Activated T-cell treated with anti-CD3 and anti-CD28 coated beads for 24 hours (primary cell): ENCODE measurements at places on chromosomes 3 and 15.

DNA sequence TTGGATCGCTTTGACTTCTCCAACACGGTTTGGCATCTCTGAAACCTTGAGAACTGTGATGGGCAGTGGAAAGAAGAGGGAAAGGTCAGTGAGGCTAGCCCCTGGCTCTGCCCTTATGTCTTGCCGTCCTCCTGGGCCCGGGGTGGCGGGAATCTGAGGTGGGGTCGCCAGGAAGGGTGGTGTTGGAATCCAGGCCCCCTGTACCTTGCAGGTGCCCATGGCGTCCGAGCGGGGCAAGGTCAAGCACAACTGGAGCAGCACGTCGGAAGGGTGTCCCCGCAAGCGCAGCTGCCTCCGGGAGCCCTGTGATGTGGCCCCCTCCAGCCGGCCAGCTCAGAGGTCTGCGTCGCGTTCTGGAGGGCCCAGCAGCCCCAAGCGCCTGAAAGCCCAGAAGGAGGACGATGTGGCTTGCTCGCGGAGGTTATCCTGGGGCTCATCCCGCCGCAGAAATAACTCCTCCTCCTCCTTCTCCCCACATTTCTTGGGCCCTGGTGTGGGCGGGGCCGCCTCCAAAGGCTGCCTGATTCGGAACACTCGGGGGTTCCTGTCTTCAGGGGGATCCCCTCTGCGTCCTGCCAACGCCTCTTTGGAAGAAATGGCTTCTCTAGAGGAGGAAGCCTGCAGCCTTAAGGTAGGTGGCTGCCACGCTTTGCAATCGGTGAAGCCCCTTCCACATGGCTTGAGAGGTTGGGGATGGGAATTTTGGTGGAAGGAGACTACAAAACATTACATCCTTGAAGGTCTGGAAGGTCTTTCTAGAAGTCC, 907 bp downstream of the TATDN2 start:
- peak; percentile 54 for DNase-seq

GRCh38 chr15:78830514-78831228, 19.4 kb upstream of the ADAMTS7 start:
- no peak for DNase-seq

DNA sequence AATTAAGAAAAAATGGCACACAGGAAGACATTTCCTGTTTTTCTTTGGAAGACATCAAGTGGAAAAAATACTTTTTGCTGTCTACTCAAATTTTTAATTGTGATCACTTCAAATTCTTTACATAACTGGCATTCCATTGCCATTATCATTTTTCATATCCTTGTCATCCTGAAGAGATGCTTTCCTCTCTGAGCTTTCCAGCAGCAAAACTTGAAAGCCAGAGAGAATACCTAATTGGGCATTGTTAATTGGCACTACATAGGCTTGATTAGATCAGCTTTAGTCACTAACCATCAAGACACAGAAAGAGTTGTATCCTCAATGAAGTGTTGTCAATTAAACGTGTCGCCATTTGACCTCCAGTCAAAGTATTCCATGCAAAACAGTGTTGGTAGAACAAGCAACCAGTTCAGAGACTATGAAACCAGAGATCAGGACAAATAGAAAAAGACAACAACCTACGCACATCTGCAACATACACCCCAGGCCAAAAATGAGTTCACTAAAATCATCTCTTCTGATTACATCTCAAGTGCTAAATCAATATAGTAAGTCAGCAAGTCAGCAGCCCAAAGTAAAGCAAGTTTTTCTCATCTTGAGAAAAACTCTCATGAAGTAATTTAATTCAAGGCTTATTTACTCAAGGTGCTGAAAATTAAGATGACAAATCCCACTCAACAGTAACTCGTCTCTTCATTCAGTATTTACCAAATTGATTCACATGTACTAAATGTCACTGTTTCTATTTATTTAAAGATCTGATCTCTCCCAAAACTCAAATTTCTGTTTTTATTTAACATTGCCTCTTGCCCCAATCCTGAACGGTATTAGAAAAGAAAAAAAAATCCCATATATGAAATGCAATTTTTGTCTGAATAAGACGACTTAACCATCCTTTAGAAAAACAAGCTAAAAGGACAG, 123.0 kb downstream of the SUCLG2 start:
- no peak for DNase-seq

DNA sequence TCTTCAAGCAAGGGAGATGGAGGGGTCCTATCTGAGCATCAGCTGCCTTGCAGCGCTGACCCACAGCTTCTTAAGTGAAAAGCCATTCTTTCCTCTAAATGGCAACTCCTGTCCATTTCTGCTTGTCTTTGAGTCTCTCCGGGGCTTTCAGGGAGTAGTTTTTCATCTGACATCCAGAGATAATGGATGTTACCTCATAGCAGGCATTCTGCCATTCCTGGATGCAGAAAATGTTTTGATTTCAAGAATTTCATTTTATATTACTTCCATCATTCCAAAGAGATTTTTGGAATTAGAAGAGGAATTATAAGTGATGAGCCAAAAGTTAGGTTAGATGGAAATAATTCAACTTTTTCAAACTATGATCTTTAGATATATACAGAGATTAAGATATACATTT, 44.9 kb upstream of the GABRG3 start:
- DNase-seq = no peak

DNA sequence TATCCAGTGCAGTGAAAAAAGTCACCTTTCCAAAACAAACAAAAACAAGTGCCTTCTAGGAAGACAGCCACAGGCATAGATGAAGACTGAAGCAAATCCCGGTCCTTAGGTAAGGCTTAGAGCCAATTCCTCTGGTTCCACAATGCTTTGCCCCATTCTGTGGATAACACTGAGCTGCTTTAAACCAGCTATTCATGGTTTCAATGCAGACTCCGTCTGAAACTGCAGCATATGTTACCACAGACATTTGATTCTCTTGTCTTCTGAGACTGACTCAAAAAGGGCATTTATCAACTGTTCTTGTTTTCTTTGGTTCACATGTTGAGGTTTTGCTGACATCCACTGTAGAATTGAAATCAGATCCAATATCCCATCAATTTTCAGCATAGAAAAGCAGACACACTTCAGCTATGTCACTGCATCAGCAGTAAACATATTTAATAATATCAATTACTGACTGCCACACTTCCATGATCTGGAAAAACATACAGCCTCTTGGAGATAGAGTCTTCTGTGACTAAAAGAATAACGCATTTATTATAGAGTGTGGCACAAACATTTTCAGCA, 659.3 kb downstream of the ROBO2 start:
- no peak for DNase-seq

DNA sequence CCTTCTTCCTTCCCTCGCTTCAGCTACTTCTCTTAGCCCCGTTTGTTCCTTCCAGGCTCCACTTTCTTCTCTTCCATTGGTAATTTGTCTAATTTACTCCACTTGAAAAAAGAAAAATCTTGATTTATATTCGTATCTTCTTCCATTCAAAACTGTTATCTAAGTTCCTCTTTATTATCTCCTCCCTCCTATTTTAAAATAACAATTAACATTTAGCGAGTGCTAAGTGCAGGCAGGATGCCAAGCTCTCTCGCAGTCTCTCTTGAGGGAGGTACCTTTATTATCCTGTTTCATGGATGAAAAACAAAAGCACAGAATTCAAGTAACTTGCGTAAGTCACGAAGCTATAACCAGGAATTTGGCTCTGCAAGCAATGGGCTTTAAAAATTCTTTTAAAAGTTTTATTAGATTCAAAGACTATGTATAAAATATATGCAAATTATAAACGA, 418.9 kb upstream of the NAALADL2 start:
- no peak for DNase-seq

DNA sequence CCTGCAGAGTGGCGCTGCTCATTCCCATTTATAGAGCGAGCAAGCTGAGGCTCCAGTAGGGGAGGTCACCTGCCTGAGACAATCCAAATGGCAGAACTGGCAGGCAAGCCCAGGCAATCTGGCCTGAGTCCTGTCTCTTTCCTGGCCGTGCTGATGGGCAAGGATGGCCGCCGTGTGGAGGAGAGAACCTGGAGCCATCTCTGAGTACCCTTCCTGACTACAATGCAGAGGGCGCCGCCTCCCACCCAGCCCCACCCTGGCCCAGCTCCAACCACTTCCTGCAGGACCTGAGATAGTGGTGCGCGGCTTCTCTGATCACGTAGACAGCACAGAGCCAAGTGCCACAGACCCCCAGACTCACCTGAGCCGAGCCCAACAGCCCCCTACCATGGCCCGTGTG, 7.0 kb downstream of the TLR9 start:
- no peak for DNase-seq

DNA sequence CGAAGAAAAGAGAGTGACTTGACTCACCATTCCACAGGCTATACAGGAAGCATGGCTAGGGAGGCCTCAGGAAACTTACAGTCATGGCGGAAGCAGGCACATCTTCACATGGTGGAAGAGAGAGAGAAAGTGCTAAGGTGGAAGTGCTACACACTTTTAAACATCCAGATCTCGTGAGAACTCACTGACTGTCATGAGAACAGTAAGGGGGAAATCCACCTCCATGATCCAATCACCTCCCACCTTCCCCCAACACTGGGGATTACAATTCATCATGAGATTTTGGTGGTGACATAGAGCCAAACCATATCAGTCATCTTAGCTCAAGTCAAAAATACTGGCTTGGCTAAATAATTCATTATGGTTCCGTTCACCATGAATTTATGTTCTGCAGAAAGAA, 45.3 kb upstream of the NEDD4 start:
- no peak for DNase-seq

DNA sequence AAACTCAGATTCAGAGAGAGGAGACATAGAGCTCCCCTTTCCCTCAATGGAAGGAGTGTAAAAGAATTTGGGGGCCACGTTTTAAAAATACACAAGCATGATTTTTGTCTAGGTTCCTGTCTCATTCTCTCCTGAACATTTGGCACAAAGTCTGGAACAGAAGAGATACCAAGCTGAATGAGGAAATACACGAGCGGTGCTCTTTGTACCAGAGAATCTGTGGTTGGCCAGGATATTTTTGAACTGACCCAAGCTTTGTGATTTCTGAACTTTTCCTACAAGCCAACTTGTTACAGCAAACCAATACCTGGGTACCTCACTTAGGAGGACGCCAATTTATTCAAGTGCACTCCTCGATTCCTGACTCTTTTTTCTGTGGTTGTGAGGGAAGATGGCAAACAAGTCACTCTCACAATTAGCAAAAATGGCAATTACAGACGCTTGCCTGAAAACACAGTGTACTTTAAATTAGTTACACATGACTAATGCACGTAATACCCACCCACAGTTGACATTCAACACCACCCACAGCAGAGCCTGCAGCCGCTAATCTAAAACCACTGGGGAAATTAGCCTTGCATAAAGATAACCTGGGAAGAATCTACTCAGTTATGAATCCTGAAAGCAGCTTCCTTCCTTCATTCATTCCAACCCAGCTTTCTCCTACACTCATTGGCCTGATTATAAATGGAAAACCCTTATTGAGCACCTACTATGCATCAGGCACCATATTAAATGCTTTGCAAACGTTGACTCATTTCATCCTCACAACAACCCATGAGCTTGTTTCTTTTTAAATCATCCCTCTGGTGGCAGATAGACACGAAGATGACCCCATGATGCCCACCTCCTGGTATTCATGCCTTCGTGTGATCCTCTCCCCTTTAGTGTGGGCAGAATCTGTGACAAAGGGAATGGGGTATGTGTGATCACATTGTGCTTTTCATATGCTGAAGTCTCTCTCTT, 293.5 kb downstream of the KBTBD8 start:
- DNase-seq = no peak

DNA sequence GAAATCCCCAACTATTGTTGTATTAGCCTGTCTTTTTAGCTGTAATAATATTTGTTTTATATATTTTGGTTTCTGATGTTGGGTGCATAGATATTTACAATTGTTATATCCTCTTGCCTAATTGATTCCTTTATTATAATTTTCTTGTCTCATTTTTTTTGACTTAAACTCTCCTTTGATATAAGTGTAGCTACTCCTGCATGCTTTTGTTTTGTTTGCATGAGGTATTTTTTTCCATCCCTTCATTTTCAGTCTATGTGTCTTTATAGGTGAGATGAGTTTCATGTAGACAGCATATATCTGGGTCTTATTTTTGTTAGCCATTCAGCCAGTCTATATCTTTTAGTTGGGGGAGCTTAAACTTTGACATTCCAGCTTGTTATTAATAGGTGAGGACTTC, 37.4 kb downstream of the FAIM start:
- DNase-seq = no peak

DNA sequence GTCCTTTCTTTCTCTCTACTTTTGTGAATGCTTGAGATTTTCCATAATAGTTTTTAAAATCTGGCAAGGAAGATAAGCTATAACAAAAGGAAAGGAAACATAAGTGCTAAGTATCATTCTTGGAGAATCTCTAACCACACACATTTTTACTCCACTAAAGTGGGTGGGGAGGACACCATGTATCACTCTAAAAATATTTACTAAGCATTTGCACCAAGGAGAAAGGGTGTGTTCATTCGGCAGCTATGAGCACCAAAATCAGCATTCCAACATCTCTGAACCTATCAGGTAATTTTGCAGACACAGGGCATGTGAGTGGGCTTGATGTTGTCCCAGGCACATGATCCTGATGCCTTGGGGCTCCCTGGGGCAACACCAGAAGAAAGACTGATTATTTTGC, 5.5 kb downstream of the B4GALT4 start:
- DNase-seq = no peak
